ENCODE measurements at places on chromosomes 5 and 9. TPM values are rescaled to one million over a fixed set of nuclear protein-coding genes. Genes with fewer than 3 reads are reported as not detected.

Gene SEMA5A
- 38.9 TPM for total RNA-seq

Gene TRIM36
- total RNA-seq = 3.7 TPM

Gene SYK
- 63.8 TPM for total RNA-seq

Gene ECSCR
- 47.2 TPM for total RNA-seq

Gene FBP1
- 357 TPM for total RNA-seq

Gene DRD1
- total RNA-seq = 0.58 TPM

Gene ALDH1B1
- total RNA-seq = 13.7 TPM

Gene ANP32B
- 107 TPM for total RNA-seq

Gene CSF1R
- total RNA-seq = 48.7 TPM

Gene NDFIP1
- 68.1 TPM for total RNA-seq

Gene ADAMTS12
- total RNA-seq = 11.2 TPM

Data from upper lobe of right lung (tissue), 1 donor.